ENCODE measurements at places on chromosomes 2 and 18.

DNA sequence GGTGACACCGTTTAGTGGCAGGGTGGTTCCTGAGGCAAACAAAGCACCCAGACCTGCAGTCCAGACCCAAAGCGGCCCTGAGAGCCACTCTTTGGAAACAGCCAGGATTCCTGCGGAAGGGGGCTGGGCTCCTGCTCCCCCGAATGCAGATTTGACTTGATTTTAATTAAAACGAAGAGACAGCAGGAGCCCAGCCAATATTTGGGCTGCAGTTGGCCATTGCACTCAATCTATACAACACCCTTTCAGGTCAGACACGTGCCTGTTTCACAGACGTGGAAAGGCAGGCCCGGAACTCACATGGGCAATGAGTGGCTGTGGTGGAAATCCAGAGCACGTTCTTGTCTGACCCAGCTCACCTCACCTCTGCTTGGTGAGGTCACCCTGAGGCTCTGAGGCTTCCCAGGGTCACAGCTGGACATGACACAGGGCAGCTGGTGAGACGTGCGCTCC, 122.4 kb downstream of the NDUFA10 start:
- DNase-seq = no peak

DNA sequence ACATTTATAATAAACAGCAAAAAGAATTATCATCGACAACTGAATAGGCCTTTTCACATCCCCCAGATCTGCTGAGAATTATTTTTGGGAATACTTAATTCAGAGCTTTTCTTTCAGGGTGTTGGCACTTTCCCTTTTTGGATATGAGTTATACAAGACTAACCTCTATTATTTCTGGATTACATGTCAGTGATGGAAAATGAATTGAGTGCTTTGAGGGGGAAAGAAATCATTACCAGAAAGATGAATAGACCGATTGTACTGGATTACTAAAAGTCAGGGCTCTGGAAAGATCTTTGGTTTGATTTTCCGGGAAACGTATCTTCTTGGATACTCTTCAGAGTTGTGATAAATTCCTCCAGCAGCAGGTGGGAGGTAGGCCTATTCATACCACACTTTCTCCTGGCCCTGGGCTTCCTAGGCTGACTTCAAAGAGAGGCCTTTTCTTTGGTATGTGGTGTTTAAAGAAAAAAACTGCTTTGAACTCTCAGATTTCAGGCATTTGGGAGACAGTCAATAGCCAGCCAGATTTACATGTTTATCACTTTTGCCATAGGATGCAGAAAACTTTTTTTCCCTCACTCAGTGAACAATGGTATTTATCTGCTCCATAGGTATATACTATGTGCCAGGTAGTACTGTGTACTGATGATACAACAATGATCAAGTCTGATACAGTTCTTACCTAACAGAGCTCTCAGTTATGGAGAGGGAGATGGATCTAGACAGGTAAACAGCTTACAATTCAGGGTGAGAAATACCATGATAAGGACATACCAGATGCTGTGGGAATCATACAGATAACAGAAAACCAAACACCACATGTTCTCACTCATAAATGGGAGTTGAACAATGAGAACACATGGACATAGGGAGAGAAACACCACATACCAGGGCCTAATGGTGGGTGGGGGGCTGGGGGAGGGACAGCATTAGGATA, 63.3 kb upstream of the ACTR3 start:
- no peak for DNase-seq

- no peak for DNase-seq
Observed at GRCh38 chr2:144078106-144078505, 441.8 kb downstream of the ZEB2 start.

DNA sequence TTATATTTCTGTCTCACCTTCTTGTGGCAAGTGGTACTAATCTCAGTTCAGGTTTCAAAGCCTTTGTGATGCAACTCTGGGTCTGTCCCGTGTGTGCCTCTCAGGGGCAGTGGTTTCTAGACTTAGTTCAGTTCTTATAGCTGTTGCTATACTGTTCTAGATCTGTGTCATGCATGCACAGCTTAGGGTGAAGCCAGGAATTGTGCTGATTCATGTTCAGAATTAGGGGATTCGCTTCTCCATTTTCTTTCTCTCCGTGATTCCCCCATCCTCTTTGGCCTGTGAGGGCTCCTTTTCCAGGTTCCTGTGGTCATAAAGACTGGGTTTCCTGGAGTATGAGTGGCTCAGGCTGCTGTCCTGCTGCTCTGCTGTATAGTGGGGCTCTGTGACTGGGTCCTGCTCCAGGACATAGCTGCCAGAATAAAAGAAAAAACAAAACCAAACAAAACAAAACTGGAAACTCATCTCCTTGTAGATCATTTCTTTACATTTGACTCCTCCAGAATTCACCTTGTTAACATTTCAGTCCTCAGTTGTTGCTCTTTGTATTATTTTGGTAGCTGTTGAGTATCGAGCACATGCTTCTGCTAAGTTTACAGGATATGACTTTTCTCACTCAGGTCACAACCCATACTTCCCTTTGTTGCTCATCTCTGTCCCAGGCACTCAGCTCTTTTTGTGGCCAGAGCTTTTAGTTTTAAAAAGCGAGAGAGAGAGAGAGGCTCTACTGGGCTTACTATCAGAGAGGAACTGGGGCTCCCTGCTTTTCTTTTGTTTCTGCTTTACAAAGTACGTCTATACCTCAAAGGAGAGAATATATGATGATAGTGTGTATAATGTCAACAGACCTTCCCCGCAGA, 34.2 kb downstream of the CERS6 start:
- DNase-seq = no peak

- no peak for DNase-seq
Observed at GRCh38 chr2:25587361-25587760, 86.0 kb downstream of the DTNB start.

GRCh38 chr18:36355511-36355910, 58.0 kb downstream of the FHOD3 start:
- DNase-seq = no peak

DNA sequence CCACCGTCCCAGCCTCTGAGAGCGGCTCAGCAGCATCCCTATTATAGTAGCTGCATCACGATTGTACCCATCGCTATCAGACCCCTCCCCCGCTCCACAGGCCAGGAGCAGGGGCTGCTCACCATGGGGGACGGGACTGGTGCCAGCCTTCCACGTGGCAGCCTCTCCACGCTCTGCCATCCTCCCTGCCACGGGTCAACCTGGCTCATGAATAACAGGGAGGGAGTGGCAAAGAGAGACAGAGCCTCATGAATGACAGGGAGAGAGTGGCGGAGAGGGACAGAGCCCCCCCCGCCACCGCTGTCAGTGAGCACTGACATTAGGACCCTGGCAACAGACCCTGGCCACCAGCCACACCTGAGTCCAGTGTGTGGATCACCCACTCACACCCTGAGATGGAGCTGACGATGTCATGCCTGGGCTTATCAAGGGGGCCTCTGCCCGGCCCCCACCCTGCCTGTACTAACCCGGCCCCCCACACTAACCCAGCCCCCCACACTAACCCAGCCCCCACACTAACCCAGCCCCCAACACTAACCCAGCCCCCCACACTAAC, 16.9 kb downstream of the CROCC2 start:
- DNase-seq = no peak

GRCh38 chr18:13178976-13179375, 39.6 kb upstream of the LDLRAD4 start:
- DNase-seq = no peak

All from retinal pigment epithelial cell (primary cell).